ENCODE measurements at places on chromosomes 12 and 14.

DNA sequence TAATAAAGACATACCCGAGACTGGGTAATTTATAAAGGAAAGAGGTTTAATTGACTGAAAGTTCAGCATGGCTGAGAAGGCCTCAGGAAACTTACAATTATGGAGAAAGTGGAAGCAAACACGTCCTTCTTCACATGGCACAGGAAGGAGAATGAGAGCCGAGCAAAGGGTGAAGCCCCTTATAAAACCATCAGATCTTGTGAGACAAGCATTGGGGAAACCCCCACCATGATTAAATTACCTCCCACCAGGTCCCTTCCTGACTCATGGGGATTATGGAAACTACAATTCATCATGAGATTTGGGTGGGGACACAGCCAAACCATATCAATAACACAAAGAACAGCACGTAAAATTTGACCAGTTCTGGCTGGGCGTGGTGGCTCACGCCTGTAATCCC, 85.6 kb upstream of the ATF7IP start:
- DNase-seq: no peak

DNA sequence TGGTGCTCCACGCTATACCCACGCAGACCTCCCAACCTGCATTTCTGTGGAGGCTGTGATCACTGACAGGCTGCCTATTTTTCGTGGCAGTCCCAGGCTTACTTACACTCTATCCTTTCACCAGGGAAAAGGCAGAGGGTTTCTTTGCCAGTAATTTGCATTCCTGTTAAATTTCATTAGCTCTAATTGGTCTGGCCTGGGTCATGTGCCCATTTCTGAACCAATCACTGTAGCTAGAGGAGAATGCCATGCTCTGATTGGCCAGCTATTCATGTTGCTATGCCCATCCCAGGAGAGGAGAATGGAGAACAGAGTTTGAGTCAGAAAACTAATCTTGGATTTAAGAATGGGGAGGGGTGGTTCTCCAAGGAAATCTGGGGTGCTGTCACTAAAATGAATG, 43.2 kb upstream of the TUNAR start:
- DNase-seq: no peak

GRCh38 chr14:89374908-89375307, 42.1 kb downstream of the FOXN3 start:
- no peak for DNase-seq

- no peak for DNase-seq
These were observed 5.6 kb upstream of the HMGA2 start for GRCh38 chr12:65818454-65819382.

- no peak for DNase-seq
These were observed 108.6 kb upstream of the DYRK2 start for GRCh38 chr12:67539946-67540345.

DNA sequence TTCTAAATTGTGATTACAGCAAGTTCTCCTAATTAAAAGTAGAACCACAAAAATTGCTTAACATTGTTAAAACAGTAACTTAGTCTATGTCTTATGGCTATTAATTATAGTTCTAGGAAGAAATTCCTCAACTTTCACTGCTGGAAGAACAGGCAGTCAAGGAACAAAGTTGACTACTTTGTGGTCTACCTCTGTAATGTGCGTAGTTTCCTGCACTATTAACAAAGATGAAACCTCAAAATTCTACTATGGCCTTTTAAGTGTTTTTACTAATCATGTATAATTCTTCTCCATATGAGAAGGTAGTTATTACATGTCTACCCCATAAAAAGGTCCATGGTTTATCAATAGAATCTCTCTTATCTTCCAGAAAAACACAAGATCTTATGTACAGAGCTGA, 7.6 kb downstream of the RASSF9 start:
- DNase-seq: no peak
